Stimulated activated CD8-positive, alpha-beta memory T cell treated with anti-CD3 and anti-CD28 coated beads, Interleukin-7, amount 100 ng/mL, for 1 hour (primary cell): ENCODE measurements at places on chromosomes 3 and 15.

DNA sequence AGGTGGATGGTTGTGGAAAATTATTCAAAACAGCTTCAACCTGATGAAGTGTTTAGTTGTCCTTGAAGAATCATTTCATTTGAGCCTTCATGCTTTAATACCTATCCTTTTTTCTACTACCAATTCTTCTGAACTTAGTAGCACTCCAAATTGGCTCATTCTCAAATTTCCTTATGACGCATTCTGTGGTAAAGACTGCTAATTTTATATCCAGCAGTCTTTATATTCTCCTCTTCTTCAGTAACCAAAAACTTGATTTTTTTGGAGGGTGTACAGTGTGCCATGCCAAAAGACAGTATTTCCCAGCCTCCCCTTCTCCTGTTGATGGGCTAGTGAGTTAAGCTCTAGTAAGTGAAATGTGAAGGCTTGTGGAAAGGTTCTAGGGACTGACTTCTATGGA is 25.2 kb downstream of the CGNL1 start:
- no peak for DNase-seq

GRCh38 chr3:30502742-30503073 is 103.7 kb upstream of the TGFBR2 start:
- no peak for DNase-seq

GRCh38 chr3:133943031-133943535 is 47.4 kb upstream of the RAB6B start:
- DNase-seq: no peak

DNA sequence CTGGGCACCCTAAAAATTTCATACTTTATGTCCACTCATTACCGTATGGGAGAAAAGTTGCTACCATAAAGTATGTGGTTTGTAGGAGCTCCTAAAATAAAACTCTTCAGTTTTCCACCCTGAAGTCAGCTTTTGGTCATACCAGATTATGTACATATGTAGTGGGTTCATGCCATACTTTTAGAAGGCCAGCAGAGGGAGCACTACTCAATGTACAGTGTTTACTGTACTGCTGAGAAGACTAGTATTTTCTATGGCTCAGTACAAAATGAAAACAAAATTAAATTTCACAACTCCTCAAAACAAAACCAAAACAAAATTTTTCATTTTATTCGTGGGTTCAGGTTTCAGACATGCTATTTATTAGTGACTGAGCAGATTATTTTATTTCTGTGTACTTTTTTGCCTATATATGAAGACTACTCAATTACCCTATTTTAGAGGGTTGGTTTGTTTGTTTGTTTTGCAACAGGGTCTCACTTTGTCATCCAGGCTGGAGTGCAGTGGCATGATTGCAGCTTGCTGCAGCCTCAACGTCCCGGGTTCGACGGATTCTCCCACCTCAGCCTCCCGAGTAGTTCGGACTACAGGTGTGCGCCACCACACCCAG is 24.3 kb downstream of the NXPE3 start:
- no peak for DNase-seq

DNA sequence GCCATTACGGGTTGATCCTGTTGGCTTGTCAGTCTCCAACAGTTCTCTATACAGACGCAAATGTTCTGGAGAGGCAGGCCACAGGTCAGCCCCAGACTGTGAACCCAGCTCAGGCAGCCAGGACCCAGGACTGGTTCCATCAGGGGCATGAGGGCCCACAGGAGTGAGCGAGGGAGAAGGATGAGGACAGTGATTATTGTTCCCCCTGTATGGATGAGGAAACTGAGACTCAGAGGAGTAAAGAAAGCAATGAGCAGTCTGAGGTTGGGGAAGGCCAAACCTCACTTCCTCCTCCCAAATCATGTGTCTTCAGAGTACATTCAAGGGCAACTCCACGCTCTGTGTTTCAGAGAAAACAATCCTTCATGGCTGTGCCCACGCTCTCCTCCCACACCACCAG is 121.9 kb downstream of the RPLP1 start:
- no peak for DNase-seq
